Lung (tissue), 17 donors: ENCODE measurements at places on chromosomes 7 and 10.

DNA sequence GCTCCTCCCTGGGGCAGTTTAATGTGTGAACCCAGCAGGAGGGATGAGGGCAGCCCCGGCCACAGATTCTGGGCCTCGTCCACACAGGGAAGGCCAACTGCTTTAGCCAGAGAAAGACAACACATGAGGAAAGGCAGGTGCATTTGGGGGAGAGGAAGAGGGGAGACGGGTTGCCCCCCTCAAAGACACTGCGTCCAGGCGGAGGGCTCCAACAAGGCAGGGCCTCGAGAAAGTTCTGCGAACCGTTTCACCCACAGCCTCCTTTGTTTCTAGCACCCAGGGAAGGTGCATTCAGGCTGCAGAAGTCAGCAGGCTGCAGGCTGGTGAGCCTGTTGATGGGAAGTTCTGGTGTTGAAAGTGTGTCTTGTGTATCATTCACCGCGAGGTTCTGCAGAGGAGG is 10.1 kb downstream of the FOXL3 start:
- no peak for DNase-seq

DNA sequence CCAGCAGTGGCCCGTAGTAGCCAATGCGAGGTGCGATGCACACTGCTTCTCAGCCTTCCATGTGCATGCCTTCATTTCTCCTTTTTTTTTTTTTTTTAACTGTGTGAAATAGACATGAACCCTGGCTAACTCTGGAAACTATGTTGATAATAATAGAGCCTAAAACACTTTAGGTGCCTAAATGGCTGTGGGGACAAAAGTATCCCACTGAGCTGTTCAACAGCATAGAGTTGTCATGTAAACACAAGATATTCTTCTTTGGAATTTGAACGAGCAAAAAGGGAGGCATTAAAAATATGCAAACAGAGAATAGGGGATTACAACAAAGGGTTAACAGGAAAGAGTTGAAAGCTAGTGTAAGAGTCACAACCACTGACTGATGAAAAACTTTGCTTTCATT is 162.1 kb upstream of the NOBOX start:
- DNase-seq: no peak

DNA sequence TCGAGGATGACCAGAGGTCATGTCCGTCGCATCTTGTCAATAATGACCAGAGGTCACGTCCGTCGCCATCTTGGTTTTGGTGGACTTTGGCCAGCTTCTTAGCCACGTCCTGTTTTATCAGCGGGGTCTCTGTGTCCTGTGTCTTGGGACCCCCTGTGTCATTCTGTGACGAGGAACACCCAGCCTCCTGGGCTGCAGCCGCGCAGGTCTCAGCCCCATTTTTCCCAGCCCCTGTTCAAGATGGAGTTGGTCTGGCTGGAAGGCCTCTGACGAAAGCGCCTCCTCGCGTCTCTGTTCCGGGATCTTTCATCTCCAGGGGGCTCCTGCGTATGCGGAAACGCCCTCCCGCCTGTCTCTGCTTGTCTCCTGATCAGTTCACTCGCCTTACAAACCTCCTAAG is 134.2 kb downstream of the ELFN1 start:
- DNase-seq: no peak

DNA sequence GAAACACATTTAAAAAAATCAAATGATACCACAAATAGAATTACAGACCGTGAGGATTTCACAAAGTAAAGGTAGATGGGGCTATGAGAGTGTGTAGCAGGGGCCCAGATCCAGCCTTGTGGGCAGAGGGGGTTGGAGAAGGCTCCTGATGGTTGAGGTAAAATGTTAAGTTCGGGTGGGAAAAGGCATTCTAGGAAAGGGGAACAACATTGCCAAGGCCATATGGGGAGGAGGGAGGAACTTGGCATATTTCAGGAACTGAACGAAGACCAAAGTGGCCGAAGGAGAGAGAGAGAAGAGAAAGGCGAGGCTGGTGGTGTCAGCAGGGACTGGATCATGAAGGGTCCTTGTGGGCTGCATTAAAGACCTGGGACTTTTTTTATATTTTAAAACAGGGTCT is 98.9 kb downstream of the CARD11 start:
- DNase-seq: no peak

DNA sequence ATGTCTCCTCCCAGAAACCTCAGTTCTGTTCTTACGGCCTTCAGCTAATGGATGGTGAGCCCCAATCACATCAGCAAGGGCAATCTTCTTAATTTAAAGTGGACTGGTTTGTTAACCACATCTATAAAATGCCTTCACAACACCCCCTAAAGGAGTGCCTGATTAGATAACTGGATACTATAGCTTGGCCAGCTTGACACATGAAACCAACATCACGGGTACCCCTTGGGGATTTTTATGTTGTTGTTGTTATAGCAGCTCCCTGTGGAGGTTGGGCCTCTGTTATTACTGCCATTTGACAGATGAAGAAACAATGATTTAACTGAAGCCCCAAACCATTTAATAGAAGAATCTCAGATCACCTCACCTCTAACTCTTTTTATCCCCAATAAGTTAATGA is 26.8 kb downstream of the STRA8 start:
- DNase-seq: no peak

GRCh38 chr7:2530071-2530987 is 10.8 kb downstream of the LFNG start:
- no peak for DNase-seq

- DNase-seq: no peak
Observed at GRCh38 chr7:132485136-132485535, 91.1 kb downstream of the PLXNA4 start.

GRCh38 chr7:121323515-121324302 is 5.1 kb upstream of the WNT16 start:
- DNase-seq: peak; percentile 69

DNA sequence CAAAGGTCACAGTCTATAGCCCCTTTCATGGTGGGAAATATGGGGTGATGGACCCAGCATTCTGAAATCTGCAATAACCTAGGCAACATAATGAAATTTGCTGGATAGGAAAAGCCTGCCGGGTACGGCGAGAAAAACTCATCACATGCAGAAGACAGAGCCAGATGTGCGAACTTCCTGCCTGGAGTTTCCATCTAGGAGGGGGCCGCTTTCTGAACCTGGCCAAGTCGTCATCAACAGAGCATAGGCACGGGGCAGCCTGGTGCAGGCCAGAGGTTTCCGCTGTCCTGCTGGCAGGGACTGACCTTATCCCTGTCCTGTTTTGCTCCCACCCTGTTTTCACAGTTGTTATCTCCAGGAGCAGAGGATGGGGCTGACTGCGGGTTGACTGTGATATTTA is 27.4 kb downstream of the CCDC3 start:
- DNase-seq: peak; percentile 6

DNA sequence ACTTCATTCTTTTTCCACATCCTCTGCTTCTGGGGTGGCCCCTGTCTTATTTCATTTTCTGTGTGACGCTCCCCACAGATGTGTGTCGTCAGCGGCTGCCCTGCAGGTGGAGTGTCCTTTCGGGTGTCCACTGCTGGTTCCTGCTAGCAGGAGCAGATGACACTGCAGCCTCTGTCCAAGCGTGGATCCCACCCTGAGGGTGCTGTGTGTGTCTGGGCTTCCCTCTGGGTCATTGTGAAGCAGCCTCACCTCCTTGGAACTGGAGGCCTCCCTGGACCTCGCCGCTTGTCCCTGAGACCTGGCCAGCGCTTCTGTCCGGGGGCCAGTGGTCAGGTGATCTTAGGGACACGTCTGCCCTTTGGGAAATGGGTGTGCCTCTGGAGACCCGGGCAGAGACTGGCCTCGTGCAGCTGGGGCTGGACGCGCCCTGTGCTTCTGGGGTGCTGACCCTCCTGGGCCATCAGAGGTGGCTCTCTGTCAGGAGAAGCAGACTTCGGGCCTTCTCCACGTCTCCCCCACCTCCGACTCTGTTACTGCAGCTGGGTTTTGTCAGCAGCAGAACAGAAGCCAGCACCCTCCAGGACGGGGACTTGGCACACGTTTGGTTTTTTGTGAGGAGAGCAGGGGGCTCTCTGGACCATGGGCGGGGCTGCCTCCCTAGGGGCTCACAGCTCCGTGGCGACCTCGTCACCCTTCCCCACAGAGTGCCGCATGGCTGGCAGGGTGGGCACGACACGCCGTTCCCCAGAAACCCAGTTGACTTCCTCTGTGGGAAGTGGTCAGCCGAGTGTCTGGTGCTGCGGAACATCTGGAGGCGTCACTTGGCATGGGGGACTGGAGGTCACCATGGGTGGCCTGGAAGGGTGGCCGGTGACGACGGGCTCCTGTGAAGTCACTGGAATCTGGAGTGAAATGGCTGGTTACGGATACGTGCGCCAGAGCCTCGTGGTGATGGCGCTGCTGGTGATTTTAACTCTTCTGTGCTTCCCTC is 48.4 kb downstream of the INPP5A start:
- peak; percentile 93 for DNase-seq

DNA sequence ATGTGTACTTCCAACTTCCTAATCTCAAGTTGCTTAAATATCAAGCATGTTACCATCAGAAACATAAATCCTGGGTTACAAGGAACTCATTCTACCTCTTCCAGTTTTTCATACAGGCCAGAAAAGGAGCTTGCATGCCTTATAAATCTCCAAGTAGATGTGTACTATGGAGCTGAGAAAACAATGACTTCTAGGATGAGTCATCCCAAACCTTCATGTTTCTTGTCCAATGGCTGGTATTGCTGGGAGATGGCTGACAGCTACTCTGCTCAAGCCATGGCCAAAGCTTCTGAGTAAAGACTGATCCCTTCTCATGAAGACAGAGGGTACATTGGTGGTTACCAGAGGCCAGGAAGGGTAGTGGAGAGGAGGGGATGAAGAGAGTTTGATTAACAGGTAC is 8.6 kb downstream of the RAPGEF5 start:
- no peak for DNase-seq

GRCh38 chr10:78706256-78706655 is 362.5 kb upstream of the ZMIZ1 start:
- no peak for DNase-seq

DNA sequence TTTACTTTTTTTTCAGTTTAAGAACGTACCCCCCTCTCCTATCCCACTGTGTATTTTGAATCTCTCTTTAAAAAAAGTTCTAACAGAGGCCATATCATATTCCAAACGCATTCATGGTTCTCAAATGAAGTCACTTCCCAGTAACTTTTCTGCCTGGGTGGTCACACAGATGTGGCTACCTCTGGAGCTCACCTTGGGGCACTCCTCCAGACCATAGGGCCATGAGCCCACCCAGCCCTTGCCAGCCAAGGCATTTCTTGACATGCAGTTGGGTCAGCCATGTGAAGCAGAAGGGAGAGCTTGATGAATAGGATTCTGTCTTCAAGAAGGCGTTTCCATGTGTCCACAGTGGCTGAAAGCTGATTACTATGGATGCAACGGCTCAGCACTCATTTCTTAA is 239.3 kb downstream of the RAB11FIP2 start:
- no peak for DNase-seq

GRCh38 chr7:92242972-92243371 is 2.7 kb downstream of the KRIT1 start:
- no peak for DNase-seq

- DNase-seq: no peak
Observed at GRCh38 chr7:143388491-143389101, 7.5 kb downstream of the ZYX start.
